Thymus (tissue), 14 donors: ENCODE measurements at places on chromosomes 5 and 9. TPM values are rescaled to one million over a fixed set of nuclear protein-coding genes. Genes with fewer than 3 reads are reported as not detected.
A peak's percentile ranks its signal among the peaks of the same experiment; 100 is the strongest.

GRCh38 chr5:6705088-6705487 is 8.1 kb upstream of the TENT4A start:
- DNase-seq, result no peak

- DNase-seq, result no peak
Measured at GRCh38 chr9:28714188-28714587, 1140.9 kb upstream of the C9orf72 start.

DNA sequence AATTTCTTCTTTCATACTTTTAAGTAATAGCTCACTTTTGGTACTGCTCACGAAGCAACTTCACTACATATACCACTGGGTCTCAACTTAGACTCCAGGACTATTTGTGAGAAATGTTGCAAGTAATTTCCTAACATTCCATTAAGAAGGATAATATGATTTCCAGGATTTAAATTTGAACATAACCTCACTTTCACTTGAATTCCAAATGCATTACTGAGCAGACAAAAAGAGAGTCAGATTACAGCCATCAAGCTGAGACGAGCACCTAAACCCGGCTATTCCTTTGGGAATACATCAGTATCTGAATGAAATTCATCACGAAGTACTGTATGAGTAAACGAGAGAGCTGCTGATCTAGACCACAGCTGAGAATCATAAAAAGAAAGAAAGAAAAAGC is 47.3 kb downstream of the LIFR start:
- no peak for DNase-seq

DNA sequence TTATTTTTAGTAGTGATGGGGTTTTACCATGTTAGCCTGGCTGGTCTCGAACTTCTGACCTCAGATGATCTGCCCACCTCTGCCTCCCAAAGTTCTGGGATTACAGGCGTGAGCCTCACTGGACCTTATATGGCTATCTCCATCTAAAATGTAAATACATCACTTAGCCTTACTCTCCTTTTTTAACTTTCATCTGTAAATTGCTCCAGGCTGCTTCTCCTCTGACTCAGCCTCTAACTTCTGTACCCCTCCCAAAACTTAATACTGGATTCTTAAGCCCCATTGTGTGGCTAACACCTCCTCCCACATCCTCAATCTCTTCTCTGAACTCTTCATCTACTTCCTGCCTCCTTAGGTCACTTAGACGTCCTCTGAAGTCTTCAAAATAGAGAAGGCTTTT is 4.0 kb downstream of the SNX30 start:
- peak; percentile 51 for DNase-seq

DNA sequence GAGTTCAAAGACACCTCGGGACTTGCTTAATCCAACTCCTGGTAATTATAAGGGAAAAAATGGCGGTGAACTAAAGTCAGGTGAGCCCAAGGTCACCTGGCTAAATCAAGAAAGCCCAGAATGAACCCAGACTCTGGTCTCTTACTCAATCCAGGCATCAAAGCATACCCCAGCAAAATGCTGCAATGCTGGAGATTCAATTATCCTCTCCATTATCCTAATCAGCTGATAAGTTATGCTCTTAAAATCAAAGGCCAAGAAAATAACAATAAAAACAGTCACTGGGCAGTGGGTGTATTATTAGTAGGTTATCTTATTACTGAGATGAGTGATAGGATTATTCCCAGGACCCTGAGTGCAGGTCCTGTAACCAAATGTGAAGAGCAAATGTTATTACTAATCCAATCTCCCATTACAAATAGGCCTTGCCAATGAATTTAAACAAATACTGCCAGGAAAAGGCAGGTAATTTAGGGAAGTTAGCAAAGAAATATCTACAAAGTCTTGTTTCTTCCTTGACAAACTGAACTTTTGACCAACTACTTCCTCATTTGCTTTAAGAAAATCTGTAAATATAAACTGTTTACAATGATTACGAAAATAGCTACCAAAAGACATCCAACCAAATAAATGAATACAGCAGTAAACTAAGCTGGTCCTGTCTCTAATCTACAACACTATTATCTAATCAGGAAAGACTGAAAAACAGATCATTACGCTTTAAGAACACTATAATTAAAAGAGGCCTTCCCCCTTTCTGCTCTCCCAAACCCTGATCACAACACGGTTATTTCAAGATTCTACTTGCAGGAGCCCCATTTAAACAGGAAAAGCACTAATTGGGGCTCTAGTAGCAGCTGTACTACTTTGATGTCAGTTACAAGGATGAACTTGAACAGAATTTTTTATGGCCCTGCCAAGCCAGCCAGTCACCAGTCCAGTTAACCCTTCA is 103.2 kb downstream of the MED27 start:
- DNase-seq, result no peak

GRCh38 chr5:129041196-129041881 is 53.2 kb upstream of the ISOC1 start:
- no peak for DNase-seq

DNA sequence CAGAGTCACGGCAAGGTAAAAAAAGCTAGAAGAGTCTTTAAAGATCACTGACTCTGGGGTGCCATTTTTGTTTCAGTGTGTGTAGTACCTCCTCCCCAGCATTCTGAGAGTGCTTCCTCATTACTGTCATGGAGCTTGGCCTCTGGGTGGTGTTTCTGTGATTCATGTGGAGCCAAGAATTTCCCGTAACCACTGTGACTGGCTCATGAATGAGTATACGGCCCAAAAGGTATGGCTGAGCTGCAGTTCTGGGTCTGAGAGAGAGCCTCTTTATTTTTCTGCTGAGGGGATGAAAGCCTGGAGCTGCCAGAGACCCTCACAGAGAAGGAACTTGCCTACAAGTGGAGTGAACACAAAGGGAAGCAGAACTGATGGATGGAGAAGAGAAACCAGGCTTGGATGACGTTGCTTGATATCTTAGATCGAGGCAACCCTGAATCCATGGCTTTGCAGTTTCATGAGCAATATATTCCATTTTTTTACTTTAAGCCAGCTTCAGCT is 85.6 kb downstream of the PTTG1 start:
- no peak for DNase-seq

DNA sequence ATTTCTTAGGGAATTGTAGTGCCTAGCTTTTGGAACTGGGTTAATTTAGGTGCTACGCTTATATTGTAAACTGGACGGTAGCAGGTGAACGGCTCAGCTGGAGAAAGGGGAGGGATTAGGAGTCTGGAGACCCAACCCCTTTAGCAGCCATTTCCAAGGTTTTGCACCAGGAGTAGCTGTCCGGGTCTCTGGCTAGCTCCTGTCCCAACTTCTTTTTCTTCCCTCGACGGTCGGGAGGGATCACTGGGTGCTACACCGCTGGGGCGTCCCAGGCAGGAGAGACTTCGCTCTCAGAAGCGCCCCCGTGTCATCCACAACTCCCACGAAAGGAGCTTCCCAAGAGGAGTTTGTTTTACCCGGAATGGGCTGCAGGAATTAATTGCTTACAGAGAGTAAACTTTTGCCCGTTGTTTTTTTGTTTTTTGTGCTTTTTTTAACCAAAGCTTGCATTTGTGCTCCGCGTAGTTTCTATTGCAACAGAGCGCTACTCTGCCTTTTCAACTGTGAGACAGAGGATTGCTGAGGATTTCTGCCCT is 1640.9 kb upstream of the C9orf72 start:
- no peak for DNase-seq

DNA sequence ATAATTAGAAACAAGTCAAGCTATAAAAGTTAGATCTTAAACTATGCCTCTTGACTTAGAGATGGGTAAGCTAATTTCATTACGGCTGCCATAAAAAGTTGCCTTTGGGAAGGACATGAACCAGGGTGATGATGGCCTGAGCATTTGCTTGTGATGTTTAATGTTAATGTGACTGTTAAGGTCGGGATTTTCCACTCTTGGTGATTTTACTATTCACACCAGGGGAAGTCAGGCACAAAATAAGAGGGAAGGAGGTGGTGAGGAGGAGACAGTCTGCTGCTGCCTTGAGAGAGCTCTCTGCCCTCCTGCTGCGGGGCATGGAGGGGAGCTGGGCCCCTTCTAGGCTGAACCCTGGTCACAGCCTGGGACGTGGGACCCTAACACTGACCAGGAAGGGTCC is 34.4 kb downstream of the AHRR start:
- no peak for DNase-seq

DNA sequence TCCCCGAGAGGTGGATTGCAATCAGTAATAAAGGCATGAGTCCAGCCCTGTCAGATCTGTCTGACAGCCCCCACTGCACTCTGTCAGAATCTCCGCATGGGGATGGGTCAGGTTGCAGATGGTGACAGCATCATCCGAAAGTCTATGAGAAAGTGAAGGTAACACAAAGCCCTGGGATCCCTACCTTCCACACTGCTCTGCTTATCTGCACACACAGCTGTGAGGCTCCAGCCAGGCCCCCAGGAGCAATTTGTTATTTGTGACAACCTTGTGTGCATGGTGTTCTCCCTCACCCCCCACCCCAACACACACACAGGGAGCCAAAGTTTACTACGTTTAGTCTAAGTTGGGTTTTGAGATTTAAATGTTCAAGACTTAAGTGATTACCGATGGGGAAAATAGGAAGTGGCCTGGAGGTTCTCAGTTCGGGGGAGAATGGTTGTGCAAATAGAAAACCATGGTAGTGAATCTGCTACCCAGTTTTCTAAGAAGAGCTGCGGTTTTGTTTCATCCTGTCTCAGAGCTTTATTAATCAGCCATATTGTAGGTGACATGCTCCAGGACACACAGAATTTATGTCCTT is 92.7 kb downstream of the SV2C start:
- no peak for DNase-seq

DNA sequence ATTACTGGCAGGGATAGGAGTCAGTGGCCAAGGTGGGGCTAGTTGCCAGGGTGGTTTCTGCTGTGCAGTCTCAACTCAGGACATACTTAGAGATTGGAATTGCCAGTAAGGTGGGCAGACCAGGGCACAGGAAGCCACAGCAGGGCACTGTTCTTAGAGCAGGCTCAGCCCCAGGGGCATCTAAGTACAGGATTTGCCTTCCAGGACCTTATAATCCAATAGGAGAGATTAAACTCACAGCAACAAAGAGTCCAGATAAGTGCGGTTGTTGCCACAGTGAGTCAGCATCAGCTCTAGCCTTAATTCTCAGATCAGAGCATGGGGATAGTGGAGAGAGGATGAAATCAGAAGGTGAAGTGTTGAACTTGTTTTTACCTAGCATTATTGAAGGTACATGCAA is 265.8 kb upstream of the TRPC7 start:
- no peak for DNase-seq

DNA sequence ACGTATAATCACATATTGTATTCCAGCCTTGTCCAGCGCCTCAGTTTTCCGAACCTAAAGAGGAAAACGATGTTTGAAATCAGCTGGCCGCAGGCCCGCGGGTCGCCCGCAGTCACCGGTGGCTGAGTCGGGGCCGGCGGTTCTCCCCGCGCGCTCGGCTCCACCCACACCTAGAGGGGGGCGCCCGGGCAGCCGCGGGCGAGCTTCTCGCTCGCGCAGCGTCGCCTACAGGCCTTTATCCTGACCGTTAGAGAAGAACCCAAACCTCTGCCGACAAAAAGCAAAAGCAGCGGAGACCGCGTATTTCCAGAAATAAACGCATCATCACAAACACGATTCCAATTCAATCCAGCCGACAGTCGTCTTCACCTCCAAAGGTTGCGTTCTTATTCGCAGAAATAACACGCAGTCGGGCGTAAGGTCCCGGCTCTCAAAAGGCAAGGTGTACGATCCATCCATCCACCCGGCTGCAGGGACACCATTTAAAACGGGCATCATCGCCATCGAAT is 725 bp upstream of the NIPBL start:
- DNase-seq, result peak; percentile 66

GRCh38 chr5:33409435-33410170 is 31.2 kb upstream of the TARS1 start:
- DNase-seq, result no peak

- DNase-seq, result no peak
Measured at GRCh38 chr9:60545346-60545877, 368.8 kb upstream of the SPATA31A5 start.

GRCh38 chr9:78316166-78316892 is 19.4 kb downstream of the PSAT1 start:
- DNase-seq, result no peak

- DNase-seq, result no peak
Measured at GRCh38 chr5:127793879-127794278, 90.7 kb downstream of the CCDC192 start.

GRCh38 chr9:116543731-116544400 is 143.2 kb upstream of the TRIM32 start:
- no peak for DNase-seq

DNA sequence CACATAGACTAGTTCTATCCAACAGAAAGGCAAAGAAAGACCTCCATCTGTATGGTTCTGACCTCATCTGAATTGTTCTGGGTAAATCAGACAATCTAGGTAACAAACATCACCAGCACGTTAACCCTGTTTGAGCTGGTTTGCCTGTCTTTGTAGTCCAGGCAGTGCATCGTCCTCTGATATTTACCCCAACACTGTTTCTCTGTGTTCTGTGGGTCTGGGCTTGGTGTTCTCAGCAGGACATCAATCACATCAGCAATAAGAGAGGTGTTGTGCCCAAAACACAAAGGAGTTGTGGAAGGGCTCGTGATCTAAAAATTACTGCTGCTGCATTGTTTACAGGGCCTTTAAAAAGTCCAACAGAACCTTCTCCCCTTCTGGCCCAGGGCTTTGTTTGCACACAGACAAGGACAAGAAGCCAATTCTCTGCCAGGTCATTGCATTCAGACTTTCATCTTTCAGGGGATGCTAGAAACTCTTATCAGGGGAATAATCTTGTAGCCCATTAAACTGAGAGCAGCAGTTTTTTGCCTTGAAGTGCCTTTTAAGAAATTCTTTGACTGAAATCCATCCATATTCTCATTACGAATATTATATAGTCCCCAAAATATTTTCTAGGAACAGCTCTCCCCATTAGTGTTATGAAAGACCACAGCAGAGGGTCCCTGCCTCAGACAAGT is 30.5 kb upstream of the MAP1B start:
- no peak for DNase-seq

- no peak for DNase-seq
Measured at GRCh38 chr5:150279330-150280020, 10.1 kb downstream of the CAMK2A start.

The CCDC171 gene
- 9.8 TPM for polyA plus RNA-seq

The PCDHA3 gene
- polyA plus RNA-seq, result 0.07 TPM

The PRDM9 gene
- polyA plus RNA-seq, result 0.02 TPM

The PRUNE2 gene
- 2.0 TPM for polyA plus RNA-seq

The GPRIN1 gene
- 0.82 TPM for polyA plus RNA-seq

The PPP3R2 gene
- 0.02 TPM for polyA plus RNA-seq

The TAF11L10 gene
- not detected for polyA plus RNA-seq

The LRRTM2 gene
- 0.23 TPM for polyA plus RNA-seq

The HAPLN1 gene
- 0.18 TPM for polyA plus RNA-seq

The DRD1 gene
- polyA plus RNA-seq, result 0.41 TPM

The SPINK7 gene
- polyA plus RNA-seq, result 33.6 TPM

The IFNA13 gene
- polyA plus RNA-seq, result 0.02 TPM
